ENCODE measurements at places on chromosomes 1 and 21.

GRCh38 chr21:19508844-19509243, 1105.3 kb upstream of the TMPRSS15 start:
- no peak for DNase-seq

GRCh38 chr1:181986907-181987305, 74.6 kb downstream of the ZNF648 start:
- peak; percentile 57 for DNase-seq

- DNase-seq: no peak
These were observed 243.4 kb downstream of the ADGRL2 start for GRCh38 chr1:82044111-82044510.

DNA sequence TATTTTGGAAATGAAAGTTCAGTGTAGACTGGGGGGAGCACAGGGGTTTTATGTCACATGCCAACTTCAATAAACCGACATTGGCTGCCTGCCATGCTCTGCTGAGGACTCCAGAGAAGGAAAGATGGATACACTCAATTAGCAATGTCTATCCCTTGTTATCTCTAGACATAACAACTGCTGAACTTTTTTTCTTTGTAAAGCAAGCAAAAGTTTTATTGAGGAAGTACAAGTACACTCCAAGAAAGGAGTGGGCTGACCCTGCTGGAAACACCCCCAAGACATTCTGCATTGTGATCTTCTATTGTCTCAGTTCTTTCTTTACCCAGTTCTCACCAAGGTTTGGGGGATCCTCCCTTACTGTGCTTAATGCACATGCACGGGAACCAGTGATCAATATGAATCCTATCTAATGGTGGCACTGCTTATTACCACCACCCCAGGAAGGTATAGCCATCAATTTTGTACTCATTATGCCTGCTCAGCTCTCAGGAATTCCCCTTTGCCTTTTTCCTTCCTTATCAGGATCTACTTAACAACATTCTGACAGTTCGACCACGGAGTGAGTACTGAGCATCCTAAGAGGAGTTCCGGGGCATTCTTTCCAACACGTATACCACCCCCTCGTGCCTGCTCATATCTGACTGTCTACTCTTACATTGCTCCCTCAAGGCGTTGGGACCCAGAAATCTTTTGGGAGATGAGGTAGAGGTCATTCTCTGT, 28.7 kb downstream of the SYNJ1 start:
- DNase-seq: no peak

- DNase-seq: peak; percentile 76
These were observed 930 bp downstream of the DHCR24 start for GRCh38 chr1:54885807-54886723.

- DNase-seq: no peak
These were observed 593 bp downstream of the C8A start for GRCh38 chr1:56855190-56855589.

GRCh38 chr1:227760377-227760776, 25.1 kb downstream of the SNAP47 start:
- no peak for DNase-seq

DNA sequence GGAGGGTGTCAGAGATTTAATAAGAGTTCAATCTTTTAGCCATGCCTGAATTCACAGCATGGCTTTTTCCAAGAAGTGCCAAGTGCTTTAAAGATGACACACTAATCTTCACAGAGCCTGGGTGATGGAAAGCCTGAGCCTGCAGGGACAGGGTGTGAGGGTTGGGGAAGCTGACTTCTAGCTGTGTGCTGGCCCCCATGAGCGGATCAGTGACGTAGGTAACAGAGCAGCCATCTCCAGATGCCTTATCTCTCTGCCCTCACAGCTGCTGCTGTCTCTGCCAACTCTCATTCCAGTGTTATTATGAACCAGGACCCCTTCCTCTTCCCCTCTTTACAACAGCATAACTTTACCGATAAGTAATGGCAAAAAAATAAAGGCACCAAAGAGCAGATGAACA, 30.6 kb downstream of the FAM78B start:
- no peak for DNase-seq

GRCh38 chr1:43688594-43689000, 18.7 kb upstream of the ST3GAL3 start:
- DNase-seq: peak; percentile 64

DNA sequence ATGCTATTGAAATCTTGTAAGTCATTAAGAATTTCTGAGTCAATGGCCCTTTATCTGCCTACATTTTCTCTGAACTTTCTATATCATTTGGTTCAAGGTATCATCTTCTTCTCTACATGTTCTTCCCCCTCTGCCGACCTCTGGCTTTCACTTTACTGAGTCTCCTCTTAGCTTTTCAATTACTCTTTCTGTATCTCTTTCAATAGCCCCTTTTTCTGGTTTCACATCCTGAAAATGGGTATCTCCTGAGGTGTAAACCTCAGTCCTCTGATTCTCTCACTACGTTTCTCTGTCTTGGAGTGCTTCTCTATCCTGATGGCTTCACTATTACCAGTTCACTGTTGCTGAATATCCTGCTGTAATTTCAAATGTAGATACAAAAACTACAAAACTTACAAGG, 98.9 kb downstream of the LYST start:
- no peak for DNase-seq

GRCh38 chr1:228497206-228497605, 10.0 kb downstream of the RNF187 start:
- DNase-seq: no peak

- peak; percentile 95 for DNase-seq
These were observed 15.6 kb upstream of the ZMYM6 start for GRCh38 chr1:35047188-35047858.

- no peak for DNase-seq
These were observed 172.8 kb upstream of the KCTD3 start for GRCh38 chr1:215394084-215394991.

DNA sequence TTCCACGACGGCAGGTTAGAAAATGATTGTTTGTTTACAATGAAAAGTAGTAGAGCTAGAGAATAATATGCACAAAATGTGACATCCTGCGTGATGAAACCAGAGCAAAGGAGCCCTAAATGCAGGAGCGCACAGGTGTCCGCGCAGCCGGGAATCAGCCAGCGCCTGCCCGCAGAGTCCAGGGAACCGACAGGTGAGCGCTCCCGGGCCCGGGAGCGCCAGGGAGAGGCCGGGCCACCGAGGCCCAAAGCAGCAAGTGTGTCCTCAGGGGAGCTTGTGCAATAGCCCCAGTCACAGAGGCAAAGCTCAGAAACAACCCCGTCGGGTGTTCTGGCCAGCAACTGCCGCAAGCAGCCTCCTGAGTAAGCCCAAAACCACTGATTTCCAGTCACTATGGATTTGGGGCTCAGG, 789 bp upstream of the GALE start:
- DNase-seq: no peak

GRCh38 chr1:86596741-86597290, 49.9 kb downstream of the CLCA4 start:
- no peak for DNase-seq

DNA sequence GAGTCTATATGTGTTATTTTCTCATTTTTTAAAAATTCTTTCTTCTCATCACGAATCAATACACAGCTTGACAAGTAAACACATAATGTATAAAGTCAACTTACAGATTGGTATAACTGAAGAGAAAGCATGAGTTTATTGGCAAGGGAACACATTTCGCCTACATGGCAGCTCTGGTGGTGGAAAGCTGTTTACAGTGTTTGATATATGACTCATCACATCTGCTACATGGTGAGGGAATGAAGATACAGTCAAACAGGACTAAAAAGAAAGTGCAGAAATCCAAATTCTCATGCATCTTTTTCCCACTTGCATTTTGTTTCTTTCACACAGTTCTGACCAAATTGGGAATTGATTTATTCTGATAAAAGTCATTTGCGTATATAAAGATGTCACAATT, 122.2 kb upstream of the ADGRL4 start:
- DNase-seq: no peak

- no peak for DNase-seq
These were observed 317.9 kb downstream of the LTN1 start for GRCh38 chr21:28674763-28675162.

GRCh38 chr1:170661646-170662411, 2.1 kb upstream of the PRRX1 start:
- no peak for DNase-seq

GRCh38 chr1:172719066-172719627, 60.2 kb downstream of the FASLG start:
- no peak for DNase-seq
